ENCODE measurements at places on chromosomes 1 and 21.

- no peak for DNase-seq
These were observed 67.1 kb downstream of the PTPRU start for GRCh38 chr1:29303201-29304024.

DNA sequence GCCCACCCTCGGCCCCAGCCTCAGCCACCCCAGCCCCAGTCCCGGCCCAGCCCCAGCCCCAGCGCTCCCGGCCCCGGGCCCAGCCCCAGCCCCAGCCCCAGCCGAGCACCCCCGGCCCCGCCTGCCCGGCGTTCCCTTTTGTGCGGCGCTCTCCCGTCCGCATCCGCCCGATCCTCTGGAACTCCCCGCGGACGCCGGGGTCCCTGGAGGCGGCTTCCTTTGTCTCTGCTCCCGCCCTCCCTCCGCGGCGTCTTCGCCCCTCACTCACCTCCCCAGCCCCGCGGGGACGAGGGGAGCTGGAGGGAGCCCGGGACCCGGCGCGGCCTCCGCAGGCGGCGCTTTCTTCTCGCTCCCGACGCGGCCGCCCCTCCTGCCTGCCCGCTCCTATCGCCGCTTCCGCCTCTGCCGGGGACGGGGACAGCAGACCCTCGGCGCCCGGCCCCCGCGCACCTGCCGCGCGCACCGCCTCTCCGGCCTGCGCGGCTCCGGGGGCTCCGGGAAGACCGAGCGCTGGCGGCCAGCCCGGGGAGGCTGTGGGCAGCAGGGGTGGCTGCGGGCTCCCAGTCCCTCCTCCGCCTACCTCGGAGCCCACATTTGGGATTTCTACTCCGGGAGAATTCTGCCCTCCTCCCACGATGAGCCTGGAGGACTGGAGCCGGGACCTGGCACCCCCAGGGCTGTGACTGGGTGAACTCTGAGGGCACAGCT lies 14.0 kb downstream of the AGRN start:
- DNase-seq = no peak

GRCh38 chr1:30415171-30415940 lies 308.0 kb downstream of the MATN1 start:
- DNase-seq = peak; percentile 37

GRCh38 chr1:161258439-161259344 lies at the start of gene PCP4L1:
PCP4L1 (plus strand) TSS chr1:161258745; CDS start chr1:161258975, 230 bp downstream.
- peak; percentile 56 for DNase-seq

- no peak for DNase-seq
These were observed 10.3 kb upstream of the ETS2 start for GRCh38 chr21:38795475-38795874.
